ENCODE measurements at places on chromosomes 12 and 14.

DNA sequence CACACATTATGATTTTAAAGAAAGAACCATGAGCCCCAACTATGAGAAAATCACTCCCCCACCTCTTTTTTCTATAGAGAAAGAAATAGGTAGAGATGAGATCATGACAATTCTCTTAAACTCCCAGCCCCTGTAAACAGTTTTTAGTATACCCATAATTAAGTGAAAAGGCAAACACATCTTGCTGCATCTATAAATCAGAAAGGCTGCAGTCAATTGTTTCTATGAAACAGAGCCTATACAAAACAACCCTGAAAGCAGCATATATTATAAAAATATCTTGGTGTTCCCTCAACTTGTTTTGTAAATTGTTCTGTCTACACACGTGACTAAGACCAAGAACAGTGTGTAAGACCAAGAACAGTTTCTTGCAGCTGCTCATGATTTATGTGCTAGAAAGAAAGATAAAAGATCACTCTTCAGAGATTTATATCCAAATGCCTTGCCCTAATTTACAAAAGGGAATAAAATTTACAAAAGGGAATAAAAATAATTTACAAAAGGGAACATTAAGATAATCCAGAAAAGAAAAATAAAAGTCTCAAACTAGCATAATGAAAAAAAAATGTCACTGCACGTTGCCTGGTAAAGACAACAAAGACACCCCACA, 4.8 kb downstream of the KITLG start:
- no peak for DNase-seq

- DNase-seq = no peak
These were observed 111.9 kb downstream of the STAB2 start for GRCh38 chr12:103698752-103699560.

DNA sequence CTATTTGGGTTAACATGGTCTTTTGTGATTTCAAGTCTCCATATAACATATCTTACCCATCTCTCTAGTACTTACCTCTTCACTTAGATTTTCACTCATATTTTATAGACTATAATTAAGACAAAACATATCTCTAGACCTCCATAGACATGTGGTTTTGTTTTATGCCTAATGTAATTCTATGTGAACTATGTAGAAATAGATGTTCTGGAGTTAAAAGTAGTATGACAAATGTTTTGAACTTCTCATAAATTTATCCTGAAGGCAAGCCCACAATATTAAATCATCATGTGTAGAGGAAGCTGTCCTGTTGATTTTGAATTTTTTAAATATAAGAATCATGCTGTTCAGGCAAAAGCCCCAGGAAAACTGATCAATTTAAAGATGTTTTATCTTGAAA, 169.2 kb downstream of the SYT1 start:
- DNase-seq = no peak

- DNase-seq = no peak
These were observed 263.5 kb upstream of the ALG10B start for GRCh38 chr12:38053113-38053512.

GRCh38 chr12:103778781-103779180, 62.3 kb downstream of the NT5DC3 start:
- DNase-seq = no peak

DNA sequence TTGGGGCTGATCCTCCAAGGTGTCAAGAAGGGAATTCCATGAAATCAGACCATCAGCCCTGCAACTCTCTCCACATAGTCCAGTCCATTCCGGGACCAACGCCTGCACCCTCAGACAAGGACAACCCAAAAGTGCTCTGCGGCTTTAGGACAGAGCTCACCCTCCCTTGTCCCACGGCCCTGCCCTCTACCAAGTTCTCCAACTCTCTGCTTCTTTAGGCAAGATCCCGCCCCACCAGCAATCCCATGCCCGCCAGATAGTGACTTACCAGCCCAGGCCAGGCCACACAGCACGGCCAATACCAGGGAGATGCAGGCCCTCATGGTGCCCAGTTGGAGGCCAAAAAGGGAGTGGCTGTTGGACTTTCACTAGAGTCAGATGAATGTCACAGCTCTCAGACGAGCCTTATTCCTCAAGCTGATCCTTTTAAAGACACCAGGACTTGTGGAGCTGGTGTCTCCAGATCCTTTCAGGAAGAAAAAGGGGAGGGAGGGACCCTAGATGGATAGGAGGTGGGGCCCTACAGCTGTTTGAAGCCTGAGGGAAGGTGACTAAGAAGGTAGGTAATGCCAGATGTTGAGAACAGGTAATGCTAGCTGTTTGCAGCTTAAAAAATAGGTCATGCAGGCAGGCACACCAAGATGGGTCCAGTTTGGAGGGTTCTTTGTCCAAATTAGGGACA, at the start of gene ENDOU:
ENDOU (minus strand) TSS at position 400 of the 682 bp plus-strand sequence; CDS start at position 323, 77 bp downstream.
- no peak for DNase-seq

GRCh38 chr14:45633220-45633984, 380.4 kb upstream of the MIS18BP1 start:
- DNase-seq = no peak
